ENCODE measurements at places on chromosomes 5 and 9.

GRCh38 chr9:69380301-69380700 lies 55.3 kb downstream of the ENTREP1 start:
- DNase-seq = no peak

GRCh38 chr9:120914953-120915352 lies 11.6 kb downstream of the TRAF1 start:
- no peak for DNase-seq

DNA sequence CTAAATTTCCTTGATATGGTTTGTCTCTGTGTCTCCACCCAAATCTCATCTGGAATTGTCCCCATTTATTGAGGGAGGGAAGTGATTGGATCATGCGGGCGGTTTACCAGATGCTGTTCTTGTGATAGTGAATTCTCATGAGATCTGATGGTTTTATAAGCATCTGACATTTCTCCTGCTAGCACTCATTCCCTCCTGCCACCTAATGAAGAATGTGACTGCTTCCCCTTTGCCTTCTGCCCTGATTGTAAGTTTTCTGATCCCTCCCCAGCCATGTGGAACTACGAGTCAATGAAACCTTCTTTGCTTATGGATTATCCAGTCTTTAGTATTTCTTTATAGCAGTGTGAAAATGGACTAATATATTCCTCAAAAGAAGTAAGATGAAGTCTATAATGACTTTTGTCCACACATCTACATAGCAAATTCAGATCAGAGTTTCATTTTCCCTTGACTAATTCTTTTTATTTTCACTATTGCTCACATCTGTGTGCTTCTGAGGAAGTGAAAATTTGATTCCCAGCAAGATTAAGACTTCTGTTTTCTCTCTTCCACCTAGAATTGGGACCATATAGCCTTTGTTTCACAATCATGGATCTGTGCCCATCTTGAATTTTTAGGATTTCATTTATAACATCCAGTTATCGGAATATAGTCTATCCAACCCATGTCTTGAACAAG lies 393.5 kb downstream of the DMAC1 start:
- DNase-seq = no peak

- no peak for DNase-seq
These were observed 324.5 kb downstream of the SLIT3 start for GRCh38 chr5:168976311-168976970.

DNA sequence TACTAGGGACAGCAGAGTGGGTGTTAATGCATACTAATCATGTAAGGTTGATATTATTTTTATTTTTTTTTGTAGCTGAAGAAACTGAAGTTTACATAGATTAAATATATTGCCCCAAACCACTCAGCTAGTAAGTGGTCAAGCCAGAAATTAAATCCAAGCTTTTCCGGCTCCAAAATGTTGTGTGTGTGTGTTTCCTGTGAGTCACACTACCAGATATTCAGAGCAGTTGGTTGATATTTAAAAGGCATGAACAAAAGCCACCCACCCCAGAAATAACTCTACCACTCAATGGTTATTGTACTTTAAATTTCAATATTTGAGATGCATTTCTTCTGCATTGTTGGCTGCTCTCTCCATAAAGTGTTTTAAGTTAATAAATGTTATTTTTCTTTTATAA lies 29.5 kb downstream of the KCNN2 start:
- DNase-seq = no peak

- DNase-seq = no peak
These were observed 321.5 kb downstream of the FBXL7 start for GRCh38 chr5:15821506-15821905.

GRCh38 chr9:124724415-124725067 lies 46.6 kb downstream of the NR6A1 start:
- no peak for DNase-seq

DNA sequence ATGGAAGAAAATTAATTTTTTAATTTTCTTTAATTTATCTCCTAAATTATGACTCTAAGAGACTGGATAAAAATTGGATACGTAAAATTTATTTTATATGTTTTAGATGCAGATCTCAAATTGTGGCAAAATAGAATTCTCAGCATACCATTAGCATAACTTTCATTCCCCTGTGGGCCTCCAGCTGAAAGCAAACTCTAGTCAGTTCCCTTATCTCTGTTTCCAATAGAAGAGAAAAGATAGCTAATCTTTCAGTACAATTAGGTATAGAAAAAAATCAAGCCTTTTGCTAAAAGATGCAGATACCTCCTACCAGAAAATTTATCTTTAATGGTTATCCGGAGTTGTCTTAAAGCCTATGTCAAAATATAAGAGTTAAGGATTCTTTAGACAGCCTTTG lies 1530.6 kb downstream of the EFNA5 start:
- no peak for DNase-seq

Data from activated T-helper 9 cell treated with anti-CD3 and anti-CD28 coated beads, Interleukin-2, amount 50 U/mL, for 16 hours (primary cell).